ENCODE measurements at places on chromosomes 12 and 14. TPM values are rescaled to one million over a fixed set of nuclear protein-coding genes. Genes with fewer than 3 reads are reported as not detected.

The OR4E2 gene
- not detected for total RNA-seq

The KRT7 gene
- 53.6 TPM for total RNA-seq

The KRT83 gene
- not detected for total RNA-seq

The RNASE4 gene
- total RNA-seq: 1.0 TPM

The CCDC38 gene
- 0.12 TPM for total RNA-seq

The NANOG gene
- not detected for total RNA-seq

The TEX52 gene
- not detected for total RNA-seq
